ENCODE measurements at places on chromosomes 13 and 19. TPM values are rescaled to one million over a fixed set of nuclear protein-coding genes. Genes with fewer than 3 reads are reported as not detected.

GRCh38 chr13:29480893-29481525 lies 114.5 kb downstream of the SLC7A1 start:
- no peak for DNase-seq

DNA sequence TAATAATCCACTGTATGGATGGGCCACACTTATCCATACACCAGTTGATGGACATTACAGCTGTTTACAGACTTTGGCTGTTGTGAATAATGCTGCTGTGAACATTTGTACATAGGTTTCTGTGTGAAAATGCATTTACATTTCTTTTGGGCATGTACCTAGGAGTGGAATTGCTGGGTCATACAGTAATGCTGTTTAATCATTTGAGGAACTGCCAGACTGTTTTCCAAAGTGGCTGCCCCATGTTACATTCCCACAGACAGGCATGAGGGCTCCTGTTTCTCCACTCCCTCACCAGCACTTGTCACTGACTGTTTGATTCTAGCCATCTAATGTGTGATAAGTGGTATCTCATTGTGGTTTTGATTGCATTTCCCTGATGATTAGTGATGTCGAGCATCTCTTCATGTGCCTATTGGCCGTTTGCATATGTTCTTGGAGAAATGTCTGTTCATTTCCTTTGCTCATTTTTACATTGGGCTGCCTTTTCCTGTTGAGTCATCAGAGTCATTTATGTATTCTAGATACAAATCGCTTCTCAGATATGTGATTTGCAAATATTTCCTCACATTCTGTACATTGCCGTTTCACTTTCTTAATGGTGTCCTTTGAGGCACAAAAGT lies 12.8 kb downstream of the TMEM255B start:
- DNase-seq = no peak

The HCST gene
- 56.1 TPM for total RNA-seq

The TSHZ3 gene
- total RNA-seq = 0.74 TPM

The RFPL4A gene
- total RNA-seq = not detected

The KLF1 gene
- 0.58 TPM for total RNA-seq

GRCh38 chr19:35353635-35354034 lies 4.6 kb upstream of the FFAR3 start:
- no peak for DNase-seq

Data from activated T-cell treated with anti-CD3 and anti-CD28 coated beads, Interleukin-2, amount 50 U/mL, for 72 hours (primary cell).